ENCODE measurements at places on chromosomes 13 and 19.

- DNase-seq, result no peak
Measured at GRCh38 chr19:4052993-4053422, 13.7 kb downstream of the ZBTB7A start.

DNA sequence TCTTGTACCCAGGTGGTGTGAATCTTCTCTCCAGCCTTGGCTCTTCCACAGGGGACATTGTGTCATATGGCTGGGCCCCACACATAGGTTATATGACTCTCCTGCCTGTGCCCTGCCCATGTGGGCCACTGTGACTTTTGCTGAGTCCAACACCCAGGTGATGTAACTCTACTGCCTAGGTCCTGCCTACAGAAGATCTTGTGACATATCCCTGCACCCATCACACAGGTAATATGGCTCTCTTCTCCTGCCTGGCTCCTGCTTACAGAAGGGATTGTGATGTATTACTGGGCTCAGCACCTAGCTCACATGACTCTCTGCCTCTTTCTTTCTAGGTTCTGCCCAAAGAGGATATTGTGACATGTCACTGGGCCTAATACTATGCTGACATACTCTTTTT is 19.5 kb upstream of the ZNF429 start:
- DNase-seq, result no peak

DNA sequence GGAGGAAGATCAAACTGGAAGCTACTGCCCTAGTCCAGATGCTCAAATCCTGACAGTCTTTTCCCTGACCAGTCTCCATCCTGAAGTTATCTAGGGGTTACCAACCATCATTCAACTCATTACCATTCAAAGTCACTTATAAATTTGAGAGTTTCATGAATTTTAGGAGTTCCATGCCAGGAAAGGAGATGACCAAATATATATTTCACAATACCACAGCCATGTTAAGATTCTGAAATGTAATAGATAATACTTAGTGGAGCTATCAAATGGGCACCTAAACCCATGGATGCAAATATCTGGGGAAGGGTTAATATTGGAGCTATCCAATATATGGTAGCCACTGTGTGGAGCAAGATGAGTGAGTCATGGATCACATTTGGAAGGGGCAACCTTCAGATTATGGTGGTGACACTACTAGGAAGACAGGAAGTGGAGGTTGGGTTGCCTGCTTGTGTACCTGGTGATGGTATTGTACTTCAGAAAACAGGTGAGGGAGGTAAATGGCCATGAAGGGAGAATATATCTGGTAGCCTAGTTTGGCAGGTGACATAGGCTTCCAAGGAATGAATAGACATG is 18.7 kb downstream of the ZNF586 start:
- no peak for DNase-seq

DNA sequence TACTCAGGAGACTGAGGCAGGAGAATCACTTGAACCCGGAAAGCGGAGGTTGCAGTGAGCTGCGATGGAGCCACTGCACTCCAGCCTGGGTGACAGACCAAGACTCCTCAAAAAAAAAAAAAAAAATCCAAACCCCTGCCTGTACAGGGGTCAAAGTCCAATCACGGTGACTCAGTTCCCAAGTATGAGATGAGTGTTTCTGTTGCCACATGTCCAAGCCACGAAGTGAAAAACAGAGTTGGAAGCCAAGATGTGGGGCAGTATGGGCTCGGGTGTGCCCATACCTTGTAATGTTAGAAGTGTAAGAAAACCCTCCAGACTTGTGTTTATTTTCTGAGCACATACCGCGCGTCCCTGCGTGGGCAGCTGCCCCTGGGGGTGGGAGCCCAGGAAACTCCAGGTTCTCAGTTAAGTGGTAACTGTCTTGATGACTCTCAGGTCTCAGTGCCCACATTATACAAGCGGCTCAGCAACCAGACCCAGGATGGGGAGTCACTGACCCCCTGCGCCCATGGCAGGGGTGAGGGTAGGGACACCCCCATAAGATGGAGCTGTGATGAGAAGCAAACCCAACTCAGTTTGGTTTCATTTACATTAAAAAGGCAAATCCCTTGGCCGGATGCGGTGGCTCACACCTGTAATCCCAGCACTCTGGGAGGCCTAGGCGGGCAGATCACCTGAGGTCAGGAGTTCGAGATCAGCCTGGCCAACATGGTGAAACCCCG is 1.2 kb upstream of the GPX4 start:
- no peak for DNase-seq

All from NCI-H2029 treated with DMSO at 0.1 percent for 48 hours (cell line).